ENCODE measurements at places on chromosomes 7 and 10.
A peak's percentile ranks its signal among the peaks of the same experiment; 100 is the strongest.

GRCh38 chr7:55381696-55382095, 16.6 kb downstream of the LANCL2 start:
- no peak for DNase-seq

GRCh38 chr7:63067897-63068585, 930.6 kb upstream of the ZNF722 start:
- no peak for DNase-seq

DNA sequence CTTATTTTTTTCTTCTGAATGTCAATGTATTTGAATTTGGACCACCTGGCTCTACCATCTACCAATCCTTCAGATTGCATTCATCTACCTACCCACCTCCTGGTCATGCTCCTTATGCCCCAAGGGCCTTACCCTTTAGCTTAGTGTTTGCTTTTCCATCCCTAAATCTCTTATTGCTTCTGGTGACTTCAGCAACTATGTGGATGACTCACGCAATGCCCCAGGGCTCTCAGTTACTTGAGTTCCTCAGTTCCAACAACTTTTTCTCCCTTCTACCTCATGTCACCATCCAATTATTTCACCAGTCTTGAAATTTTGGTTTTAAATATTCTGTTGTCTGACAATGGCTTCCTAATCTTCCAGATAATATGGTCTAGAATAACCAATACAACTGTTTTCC, 118.9 kb downstream of the CFAP58 start:
- no peak for DNase-seq

- DNase-seq: no peak
These were observed 3.5 kb downstream of the PDLIM1 start for GRCh38 chr10:95287281-95287680.

GRCh38 chr10:112271982-112272381, 11.2 kb upstream of the TECTB start:
- no peak for DNase-seq

- no peak for DNase-seq
These were observed 201.4 kb downstream of the TNS3 start for GRCh38 chr7:47380325-47381133.

GRCh38 chr7:27095897-27096767, at the start of gene HOXA1:
HOXA1 (minus strand) TSS chr7:27096000; CDS start chr7:27095912, 88 bp downstream.
- peak; percentile 32 for DNase-seq

DNA sequence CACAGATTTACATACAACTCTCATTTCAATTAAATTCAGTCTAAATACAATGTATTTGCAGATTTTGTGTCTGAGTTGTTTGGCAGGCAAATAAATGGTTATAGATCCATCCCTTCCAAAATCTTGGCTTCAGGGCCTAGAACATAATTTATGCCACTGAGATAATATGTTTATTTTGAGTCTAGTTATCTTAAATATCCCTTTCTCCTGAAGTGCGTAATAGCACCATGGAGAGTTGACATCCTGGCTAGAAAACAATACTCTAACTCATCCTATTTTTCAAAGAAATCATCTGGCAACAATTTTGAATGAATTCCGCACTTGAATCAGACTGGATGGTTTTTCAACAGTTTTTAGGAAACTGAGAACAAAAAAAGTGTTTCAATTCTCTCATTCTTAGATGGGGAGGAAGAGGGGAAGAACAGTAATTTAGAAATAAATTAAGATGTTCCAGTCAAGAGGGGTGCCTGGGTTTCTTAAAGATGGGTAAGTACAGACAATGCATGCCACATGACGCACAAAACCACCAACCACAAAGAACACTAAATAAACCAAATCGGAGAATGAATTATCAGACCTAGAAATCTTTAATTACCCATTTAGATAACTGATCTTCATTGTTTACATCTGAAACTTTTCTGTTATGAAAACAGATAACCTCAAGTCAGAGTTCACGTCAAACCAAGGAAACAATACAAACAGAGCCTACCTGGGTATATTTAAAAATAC, 228.7 kb upstream of the PTN start:
- DNase-seq: no peak

DNA sequence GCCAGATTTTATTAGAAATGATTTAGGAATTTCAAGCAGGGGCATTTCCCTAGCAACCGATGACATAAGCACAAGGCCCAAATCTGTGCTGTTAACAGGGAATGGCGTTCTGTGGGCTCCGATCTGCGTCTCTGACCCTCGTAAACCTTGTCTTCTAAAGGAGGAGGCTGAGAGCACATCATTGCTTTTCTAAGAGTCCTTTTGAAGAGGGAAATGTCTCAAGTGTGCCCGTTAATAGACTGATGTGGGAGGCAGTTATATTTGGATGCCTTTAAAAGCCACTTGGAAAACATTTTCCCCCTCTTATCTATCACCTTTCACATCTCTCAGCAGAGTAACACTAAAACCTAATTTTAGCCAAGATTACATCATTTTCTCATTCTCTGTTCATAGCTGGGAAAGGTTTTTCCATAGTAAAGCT, 424.1 kb upstream of the GALNT17 start:
- DNase-seq: no peak

- DNase-seq: no peak
These were observed 166.3 kb downstream of the PTPRN2 start for GRCh38 chr7:158421361-158421760.

DNA sequence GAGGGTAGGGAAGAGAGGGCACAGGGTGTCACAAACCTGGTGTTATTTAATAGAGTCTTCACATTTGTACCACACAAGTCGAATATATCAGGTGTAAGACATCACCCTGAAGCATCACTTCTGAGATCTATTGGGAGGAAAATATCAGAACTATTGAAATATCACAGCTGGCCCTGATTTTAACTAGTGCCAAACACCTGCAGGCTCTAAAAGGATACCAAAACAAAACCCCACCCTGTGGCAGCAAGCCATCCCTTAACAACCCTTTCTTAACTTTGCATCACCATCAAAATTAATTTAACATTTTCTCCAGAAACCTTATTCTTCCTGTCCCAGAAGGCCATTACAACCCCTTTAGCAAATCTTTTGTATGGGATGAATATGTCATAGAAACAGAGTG, 365.4 kb downstream of the SUGCT start:
- no peak for DNase-seq

DNA sequence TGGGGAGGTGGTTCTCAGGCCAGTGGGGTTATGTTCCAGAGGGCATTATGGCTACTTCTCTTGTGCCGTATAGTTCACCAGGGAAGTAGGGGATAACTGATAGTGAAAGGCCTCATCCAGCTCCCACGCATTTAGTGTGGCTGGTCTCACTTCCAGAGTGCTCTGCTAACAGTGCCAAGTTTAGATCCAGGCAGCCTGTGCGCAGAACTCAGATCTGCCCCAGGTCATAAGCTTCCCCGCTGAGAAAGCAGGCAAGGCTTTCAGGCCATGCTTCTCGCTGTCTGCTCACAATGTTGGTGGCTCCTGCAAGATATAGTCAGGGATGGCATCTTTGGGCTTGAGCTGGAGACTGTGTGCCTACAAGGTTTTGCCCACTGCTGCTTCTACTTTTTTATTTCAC, 11.3 kb downstream of the AGK start:
- no peak for DNase-seq

GRCh38 chr10:100767422-100767775, 22.0 kb downstream of the PAX2 start:
- no peak for DNase-seq

- DNase-seq: no peak
These were observed 89.9 kb downstream of the ADCY1 start for GRCh38 chr7:45663965-45664633.

DNA sequence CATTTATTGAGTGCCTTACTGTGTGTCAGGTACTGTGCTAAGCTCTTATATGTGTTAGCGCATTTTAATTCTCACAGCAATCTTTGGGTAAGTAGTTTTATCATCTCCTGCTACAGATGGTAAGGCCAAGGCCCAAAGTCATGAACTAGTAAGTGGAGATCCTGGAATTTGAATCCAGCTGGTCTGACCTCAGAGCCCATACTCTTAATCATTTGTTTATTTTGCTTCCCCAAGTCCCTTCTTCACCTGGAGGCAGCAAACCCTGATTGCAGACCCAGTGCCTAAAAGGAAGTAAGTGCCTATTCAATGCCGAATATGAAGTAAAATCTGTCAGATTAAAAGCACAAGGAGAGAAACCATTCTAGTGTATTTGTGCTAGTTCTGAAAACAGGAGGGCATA, 182.9 kb upstream of the TCF7L2 start:
- no peak for DNase-seq

DNA sequence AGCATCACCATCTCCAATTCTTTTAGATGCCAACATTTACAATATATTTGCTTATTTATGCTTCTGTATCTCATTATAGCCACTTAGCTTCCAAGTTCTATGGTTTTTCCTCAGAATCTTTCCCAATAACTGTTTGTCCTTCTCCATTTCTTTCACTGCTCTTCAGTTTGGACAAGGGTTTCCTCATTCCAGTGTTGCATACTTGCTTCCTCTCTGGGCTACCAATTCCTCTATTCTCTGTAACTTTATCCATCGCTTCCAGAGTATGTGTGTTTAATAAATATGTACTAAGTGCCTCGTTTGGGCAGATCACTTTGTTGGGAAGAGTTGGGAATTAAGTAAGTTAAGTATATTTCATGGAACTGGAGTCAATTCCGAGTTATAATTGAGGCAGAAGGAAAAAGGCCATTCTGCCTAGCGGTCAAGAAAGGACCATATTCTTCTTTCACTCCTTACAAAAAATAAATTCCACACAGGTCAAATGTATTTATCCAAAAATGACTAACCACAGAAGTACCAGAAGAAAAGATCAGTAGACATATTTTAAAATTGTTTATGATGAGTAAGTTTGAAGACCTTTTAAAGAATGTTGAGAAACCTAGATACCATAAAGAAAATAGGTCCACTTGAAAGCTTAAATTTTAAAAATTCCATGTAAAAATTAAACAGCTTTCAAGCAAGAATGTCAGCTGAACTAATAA, 10.8 kb downstream of the STAMBPL1 start:
- no peak for DNase-seq

GRCh38 chr7:73742753-73743641, 4.4 kb upstream of the ABHD11 start:
- DNase-seq: no peak

- no peak for DNase-seq
These were observed 340.2 kb downstream of the THSD7A start for GRCh38 chr7:11491811-11492210.

DNA sequence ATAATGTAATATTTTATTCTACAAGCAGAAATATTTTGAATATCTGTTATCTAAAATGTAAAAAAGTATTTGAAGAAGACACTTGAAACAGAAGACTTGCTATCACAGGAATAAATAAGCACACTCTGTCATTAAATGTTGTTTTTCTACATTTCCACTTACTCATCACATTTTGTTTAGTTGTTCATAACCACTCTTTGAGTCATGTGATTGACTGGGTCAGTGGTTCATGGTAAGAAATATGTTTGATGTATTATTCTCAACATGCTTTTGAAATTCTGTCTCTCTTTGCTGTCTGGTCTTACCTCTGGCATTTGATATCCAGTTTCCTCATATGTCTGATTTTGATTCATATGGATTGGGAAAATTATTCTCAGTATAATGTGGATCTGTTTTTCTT, 171.8 kb downstream of the SUGCT start:
- DNase-seq: no peak

DNA sequence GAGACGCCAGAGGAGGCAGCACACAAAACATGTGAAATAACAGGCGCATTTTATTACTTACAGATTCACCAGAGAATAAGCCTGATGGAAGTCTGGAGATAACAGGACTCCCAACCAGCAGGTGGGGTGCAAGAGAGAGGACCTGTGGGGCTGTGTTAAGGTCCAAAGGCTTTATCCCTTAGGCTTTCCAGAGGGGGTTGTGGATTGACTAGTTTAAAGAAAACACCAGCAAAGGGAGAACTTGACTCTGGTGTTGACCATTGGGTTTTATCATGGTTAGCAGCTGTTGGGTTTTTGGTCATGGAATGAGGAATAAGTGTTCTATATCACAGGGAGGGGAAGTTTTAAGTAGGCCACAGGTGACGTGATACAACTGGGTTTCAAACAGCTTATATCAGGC, 1.6 kb upstream of the CRPPA start:
- no peak for DNase-seq

DNA sequence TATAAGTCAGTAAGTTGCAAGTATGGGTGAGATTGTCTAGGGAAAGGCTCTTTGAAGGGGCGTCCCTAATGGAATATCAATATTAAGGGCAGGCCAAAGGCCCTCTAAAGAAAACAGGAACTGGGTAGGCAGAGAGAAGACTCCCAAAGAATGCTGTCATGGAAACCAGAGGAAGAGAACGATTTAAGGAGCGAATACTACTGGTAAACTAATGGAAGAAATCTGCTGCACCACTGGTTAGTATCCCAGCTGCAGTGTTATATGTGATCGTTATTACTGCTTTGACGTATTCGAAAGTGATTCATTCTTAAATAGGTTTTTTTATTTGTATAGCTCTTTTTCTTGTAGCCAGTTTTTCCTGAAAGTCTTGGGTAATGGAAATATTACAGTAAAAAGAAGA, 1.3 kb downstream of the CASP2 start:
- DNase-seq: no peak

DNA sequence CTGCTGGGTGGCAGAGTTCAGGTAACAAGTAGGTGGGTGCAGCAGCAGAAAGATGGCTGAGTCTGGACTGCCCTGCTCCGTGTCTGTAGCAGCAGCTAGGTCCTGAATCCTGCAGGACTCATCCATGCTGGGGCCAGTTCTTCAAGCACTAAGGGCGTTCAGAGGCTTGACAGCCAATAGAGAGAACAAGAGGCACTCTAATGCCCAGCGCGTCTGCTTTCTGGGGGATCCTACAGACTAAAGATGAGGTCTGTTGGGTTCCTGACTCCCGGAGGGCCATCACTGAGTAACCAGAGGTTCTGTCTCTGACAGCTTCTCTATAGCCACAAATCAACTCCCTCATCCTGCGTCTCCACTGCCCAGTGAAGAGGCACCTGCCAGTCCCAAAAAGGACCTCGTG, 125.5 kb downstream of the PTPN20 start:
- no peak for DNase-seq

GRCh38 chr10:101364721-101365120, 10.8 kb downstream of the BTRC start:
- no peak for DNase-seq

- DNase-seq: no peak
These were observed 7.5 kb upstream of the ZKSCAN1 start for GRCh38 chr7:100007887-100008286.

DNA sequence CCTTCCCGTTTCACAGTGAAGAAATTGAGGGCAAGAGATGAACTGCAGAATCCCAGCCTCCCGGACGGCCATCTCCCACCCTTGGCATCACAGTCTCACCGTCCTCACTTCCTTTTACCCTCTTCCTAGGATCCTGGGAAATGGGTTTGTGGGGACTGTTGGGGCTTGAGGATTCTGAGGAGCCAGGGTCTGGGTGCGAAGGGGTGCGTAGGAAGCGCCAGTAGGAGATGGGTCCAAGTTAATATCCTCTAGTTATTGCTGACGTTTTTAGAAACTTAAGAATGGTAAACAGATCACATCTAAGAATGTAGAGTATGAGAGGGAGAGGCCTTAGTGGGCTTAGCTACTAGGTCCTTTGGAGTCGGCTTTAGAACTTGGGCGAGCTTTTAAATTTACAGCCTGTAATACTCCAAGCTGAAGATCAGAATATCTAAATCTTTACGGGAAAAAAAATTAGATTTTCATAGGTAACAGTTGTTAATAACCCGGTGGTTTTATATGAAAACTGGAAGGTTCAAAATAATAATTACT, 696 bp downstream of the MALSU1 start:
- DNase-seq: no peak

- no peak for DNase-seq
These were observed 489.4 kb upstream of the SORCS1 start for GRCh38 chr10:107653832-107654287.
